Ovary (tissue), 10 donors: ENCODE measurements at places on chromosomes 5 and 9.

- no peak overlapping the region for H3K27ac ChIP-seq
- H3K4me1 ChIP-seq = peaks cover 28% of the 10 kb centered on the region
- no peak overlapping the region for H3K4me3 ChIP-seq
Measured at GRCh38 chr5:14148890-14149671, 5.9 kb downstream of the TRIO start.

DNA sequence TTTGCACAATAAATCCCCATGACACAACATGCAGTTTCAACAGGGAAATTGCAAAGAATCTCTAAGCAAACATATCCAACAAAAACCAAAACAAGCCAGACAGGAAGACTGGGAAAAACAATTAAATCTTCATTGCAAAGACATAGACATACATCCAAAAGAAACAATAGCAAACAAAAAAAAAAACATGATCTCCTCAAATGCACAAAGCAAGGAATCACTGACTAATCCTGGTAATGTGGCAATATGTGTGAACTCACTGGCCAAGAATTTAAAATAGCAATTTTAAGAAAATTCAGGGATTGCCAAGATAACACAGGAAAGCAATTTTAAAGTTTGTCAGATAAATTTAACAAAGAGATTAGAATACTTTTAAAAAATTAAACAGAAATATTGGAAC, 520.1 kb upstream of the SMC2 start:
- no peak overlapping the region for H3K4me3 ChIP-seq
- no peak for DNase-seq
- H3K27me3 ChIP-seq = no peaks in the 10 kb centered on the region
- no peaks in the 10 kb centered on the region for H3K4me1 ChIP-seq
- H3K27ac ChIP-seq = no peak overlapping the region

- H3K36me3 ChIP-seq = no peaks in the 10 kb centered on the region
- H3K27me3 ChIP-seq = no peaks in the 10 kb centered on the region
- no peak overlapping the region for H3K4me3 ChIP-seq
- H3K27ac ChIP-seq = no peak overlapping the region
Measured at GRCh38 chr5:3740546-3741373, 145.1 kb downstream of the IRX1 start.

- H3K36me3 ChIP-seq = no peaks in the 10 kb centered on the region
- no peak for DNase-seq
- no peaks in the 10 kb centered on the region for H3K4me1 ChIP-seq
- H3K4me3 ChIP-seq = no peak overlapping the region
Measured at GRCh38 chr5:67773411-67774266, 441.9 kb upstream of the PIK3R1 start.

- no peak overlapping the region for H3K4me3 ChIP-seq
- H3K27ac ChIP-seq = no peak overlapping the region
- H3K36me3 ChIP-seq = no peaks in the 10 kb centered on the region
- H3K4me1 ChIP-seq = no peaks in the 10 kb centered on the region
- DNase-seq = no peak
Measured at GRCh38 chr5:65059681-65060598, 291.2 kb downstream of the CWC27 start.

- H3K4me3 ChIP-seq = no peak overlapping the region
- no peaks in the 10 kb centered on the region for H3K27me3 ChIP-seq
- H3K27ac ChIP-seq = no peak overlapping the region
- no peak for DNase-seq
Measured at GRCh38 chr5:151495320-151495719, 47.9 kb downstream of the SLC36A1 start.

GRCh38 chr5:112492291-112492690, 73.2 kb upstream of the EPB41L4A start:
- no peak overlapping the region for H3K27ac ChIP-seq
- no peaks in the 10 kb centered on the region for H3K4me1 ChIP-seq
- no peak for DNase-seq
- no peak overlapping the region for H3K4me3 ChIP-seq

DNA sequence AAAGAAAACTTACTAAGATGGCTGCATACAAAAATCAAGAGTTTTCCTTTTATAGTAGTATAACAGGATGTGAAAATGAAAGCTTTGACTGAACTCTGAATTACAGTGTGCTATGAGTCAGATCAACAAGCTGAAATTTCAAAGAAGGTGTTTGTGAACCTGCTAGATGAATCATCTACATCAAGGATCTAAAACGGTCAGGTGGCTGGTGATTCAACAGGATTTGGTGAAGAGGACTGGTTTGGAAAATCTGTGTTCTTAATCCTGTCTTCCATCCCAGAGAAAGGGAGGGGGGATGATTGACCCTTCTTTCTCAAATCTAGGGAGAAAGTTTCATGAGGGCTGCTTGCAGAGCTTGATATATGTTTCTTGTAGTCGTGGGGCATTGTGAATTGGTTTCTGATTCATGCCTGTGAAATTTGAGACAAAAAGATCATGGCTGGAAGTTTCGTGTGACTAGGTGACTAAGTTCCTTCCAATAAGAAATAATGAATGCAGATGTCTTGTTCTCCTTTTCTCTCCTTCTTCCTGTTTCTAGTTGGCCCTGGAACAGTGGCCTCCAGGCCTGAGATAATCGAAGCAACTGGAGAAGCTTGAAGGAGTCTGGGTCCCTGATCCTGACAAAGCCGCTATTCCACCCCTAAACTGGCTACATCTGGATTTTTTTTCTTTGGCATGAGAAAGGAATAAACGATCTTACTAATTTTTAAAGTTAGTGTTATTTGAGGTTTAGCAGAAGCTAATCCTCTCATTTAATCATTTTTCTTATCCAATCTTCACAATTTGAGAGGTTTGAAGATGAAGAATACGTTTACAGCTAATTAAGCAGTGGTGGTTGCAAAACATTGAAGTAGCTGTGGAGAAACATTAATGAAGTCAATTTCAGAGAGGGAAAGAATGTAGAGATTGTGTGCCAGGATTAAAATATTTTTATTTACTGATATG, 67.2 kb downstream of the MRPS30 start:
- H3K27me3 ChIP-seq = peaks cover 3% of the 10 kb centered on the region
- no peak overlapping the region for H3K4me3 ChIP-seq

- no peak overlapping the region for H3K27ac ChIP-seq
- no peaks in the 10 kb centered on the region for H3K27me3 ChIP-seq
- peaks cover 10% of the 10 kb centered on the region for H3K4me1 ChIP-seq
- H3K4me3 ChIP-seq = no peak overlapping the region
- no peak for DNase-seq
- no peaks in the 10 kb centered on the region for H3K36me3 ChIP-seq
Measured at GRCh38 chr9:94913550-94913949, 187.1 kb downstream of the AOPEP start.

- no peaks in the 10 kb centered on the region for H3K36me3 ChIP-seq
- no peaks in the 10 kb centered on the region for H3K27me3 ChIP-seq
- no peak overlapping the region for H3K4me3 ChIP-seq
- no peak for DNase-seq
- H3K4me1 ChIP-seq = peaks cover 4% of the 10 kb centered on the region
Measured at GRCh38 chr5:42870882-42871418, 59.3 kb upstream of the SELENOP start.

- no peak for DNase-seq
- H3K4me1 ChIP-seq = no peaks in the 10 kb centered on the region
- no peak overlapping the region for H3K27ac ChIP-seq
- H3K4me3 ChIP-seq = no peak overlapping the region
Measured at GRCh38 chr5:149671544-149671943, 58.6 kb upstream of the PPARGC1B start.

DNA sequence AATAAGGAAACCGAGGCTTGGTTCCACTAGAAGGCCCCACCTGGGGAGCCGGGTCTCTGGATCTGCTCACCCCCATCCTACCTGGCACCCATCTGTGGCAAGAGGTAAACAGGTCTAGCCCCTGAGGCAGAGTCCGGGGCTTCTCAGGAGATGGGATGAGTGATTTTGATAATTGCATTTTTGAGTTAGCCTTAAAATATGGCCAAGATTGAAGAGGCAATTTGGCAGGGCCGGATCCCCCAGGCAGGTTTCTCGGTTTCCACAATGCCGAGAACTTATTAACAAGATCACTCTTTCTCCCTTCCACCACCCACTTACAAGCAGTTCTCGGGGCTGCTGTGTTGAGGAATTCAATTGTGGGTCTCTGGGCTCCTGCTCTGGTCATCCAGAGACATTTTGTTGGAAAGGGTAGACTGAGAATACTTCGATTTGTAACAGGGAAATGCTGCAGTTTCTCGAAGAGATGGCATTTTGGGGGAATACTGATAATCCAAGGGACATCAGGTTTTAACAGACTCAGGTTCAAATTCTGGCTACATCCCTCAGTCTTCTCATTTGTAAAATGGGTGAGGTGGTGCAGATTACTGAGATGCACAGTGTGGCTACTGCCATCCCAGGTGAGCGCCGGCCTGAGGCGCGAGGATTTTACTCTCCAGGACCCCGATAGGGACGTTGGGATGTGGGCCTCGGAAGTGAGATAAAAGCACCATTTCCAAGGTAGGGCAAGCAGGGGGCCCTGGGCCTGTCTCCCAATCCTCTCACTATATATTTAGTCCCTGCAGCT, 194.2 kb downstream of the CDK5RAP2 start:
- no peak overlapping the region for H3K4me3 ChIP-seq
- H3K27me3 ChIP-seq = no peaks in the 10 kb centered on the region
- peaks cover 13% of the 10 kb centered on the region for H3K4me1 ChIP-seq
- no peaks in the 10 kb centered on the region for H3K36me3 ChIP-seq
- DNase-seq = no peak

DNA sequence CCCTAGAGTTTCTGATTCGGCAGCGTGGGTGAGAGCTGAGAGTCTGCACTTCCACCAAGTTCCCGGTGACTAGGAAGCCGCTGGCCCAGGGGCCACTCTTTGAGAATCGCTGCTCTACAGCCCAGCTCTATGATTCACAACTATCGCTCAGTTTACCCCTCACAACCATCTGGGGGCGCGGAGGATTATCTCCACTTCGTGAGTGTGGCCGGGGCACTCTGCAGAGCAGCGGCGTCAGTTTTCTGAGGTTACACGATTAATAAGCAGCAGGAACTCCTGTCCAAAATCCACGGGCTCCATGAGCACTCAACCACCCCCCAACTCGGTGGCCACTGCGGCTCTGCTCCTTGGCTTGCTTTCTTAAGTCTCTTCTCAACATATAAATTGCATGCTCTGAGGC, 19.3 kb downstream of the CORO2A start:
- H3K27ac ChIP-seq = no peak overlapping the region
- no peaks in the 10 kb centered on the region for H3K4me1 ChIP-seq
- no peak overlapping the region for H3K4me3 ChIP-seq
- H3K36me3 ChIP-seq = no peaks in the 10 kb centered on the region
